ENCODE measurements at places on chromosomes 6 and 20.
A peak's percentile ranks its signal among the peaks of the same experiment; 100 is the strongest.

- no peak for DNase-seq
Observed at GRCh38 chr20:4509825-4510522, 211.7 kb upstream of the PRND start.

DNA sequence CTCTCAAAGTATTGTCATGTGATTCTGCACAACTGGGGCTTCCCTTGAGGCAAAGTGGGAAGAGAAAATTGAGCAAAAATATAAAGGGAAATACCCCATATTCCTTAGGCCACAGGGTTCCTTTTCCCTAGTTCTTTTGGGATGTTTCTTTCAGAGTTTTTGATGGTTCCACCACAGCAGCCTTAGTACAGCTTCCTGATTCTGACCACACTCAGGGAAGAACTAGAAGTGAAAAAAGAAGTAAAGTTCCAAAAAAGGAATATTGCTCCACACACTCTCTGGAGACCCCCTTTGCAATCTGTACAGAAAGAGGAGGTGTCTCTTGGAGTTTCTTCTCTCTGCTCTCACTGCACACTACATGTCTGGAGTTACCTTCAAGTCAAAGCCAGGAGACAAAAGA, 27.9 kb upstream of the HLA-DQA2 start:
- DNase-seq: no peak

GRCh38 chr6:135281227-135281626, 100.1 kb downstream of the MYB start:
- no peak for DNase-seq

DNA sequence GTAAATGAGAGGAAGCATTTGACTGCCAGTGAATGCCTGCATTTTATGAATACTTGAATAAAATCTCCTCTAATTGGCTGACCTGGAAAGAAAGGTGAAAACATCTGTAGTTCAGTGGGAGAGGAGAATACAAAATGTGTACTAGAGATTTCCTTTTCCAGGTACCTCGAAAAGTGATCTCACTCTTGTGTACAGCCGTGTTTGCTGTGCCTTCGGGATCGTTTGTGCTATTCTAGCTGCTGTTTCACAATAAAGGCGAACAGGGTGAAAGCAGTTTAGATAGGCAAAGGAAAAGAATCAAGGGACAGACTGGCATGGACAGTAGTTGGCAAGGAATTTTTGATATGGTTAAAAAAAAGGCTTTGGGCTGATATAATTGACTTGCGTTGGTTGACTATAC, 112.3 kb downstream of the ARID1B start:
- no peak for DNase-seq

GRCh38 chr6:71402096-71402495, 113.5 kb downstream of the OGFRL1 start:
- DNase-seq: no peak

DNA sequence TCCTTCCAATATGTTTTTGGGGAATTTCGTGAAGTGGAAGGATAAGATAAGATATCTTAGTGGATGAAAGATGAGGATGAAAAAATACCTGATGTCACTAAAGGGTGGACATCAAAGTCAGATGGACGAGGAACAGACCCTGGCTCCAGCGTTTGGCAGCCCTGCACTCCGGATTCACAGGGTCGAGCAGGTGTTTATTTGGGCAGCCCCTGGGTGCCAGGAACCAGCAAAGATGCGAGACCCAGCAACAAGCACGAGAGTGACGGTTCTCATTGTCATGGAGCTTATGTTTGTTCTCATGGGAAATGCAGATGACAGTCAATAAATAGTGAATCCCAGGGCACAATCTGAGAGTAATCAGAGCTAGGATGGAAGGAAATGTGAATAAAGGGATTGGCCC, 131.1 kb downstream of the PHACTR3 start:
- DNase-seq: no peak

DNA sequence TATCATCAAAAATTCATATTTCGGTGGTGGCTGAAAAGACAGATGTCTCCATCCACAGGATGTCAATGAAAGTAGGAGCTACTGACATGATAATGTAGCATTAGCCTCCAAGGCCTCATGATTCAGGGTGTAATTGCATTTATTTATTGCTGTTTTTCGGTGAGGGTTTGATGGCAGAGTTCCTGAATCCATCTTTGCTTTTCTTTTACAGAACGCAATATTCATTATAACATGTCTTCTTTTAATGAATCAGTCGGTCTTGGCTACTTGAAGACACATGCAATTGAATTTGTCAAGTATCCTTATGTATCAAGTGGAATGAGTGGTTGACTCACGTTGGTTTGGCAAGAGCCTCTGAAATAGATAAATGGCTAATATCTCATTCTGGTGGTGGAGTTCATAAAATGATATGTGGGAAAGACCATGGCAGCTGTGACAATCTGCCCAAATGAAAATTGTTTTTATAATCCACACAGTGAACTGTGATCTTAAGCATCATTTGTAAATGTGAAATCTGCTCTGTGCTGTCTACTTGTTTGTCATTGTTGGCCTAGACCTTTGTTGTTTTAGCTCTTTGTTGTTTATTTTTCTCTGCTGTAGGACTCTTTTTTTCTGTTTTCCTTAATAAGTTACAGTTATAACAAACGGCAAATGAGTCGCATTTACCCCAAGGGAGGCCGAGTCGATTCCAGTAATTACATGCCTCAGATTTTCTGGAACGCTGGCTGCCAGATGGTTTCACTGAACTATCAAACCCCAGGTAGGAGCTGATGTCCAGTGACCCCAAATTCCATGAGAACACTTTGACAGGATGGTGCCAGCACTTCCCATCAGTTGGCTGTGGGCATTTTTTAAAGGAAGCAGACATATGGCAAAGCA, 105.7 kb upstream of the LAMP5 start:
- peak; percentile 12 for DNase-seq

DNA sequence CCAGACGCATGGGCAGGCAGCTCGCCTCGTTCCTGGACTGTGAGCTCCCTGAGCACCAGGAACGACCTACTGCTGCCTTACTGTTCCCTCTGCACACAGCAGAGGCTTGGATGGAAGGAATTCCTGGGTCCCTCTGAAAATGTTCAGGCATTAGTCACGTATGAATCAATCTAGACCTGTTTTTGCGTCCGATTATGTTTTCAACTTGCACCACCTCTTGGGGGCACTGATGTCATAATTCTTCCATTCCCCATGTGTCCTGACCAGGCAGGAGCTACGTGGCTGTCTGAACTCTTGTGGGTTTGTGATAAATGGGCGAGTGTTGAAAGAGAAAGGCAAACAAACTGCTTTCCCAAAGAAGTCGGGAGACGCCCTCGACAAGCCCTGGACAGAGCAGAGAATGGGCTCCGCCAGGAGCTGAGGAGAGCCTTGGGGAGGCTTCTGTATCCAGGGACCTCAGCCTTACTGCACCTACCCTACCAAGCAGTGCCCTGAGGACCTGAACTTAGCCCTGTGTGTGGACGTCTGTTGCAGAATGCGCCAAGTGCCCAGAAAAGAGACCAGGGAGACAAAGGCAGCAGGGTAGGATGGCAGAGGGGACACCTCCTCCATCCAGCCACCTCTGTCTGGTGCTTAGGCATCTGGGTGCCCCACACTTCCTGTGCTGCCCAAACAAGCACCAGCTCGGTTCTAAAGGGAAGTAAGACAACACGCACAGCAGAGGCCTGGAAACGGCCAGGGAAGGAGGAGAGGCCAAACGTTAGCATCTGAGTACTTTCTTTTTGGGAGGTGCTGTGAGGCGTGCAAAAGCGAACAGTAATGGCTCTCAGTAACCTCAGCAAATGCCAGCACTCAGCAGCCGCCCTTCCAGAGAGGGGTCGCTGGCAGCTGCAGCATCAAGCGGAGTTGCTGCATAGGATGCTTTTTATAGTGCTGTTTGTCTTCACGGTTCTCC, 124.2 kb downstream of the LY86 start:
- DNase-seq: no peak

DNA sequence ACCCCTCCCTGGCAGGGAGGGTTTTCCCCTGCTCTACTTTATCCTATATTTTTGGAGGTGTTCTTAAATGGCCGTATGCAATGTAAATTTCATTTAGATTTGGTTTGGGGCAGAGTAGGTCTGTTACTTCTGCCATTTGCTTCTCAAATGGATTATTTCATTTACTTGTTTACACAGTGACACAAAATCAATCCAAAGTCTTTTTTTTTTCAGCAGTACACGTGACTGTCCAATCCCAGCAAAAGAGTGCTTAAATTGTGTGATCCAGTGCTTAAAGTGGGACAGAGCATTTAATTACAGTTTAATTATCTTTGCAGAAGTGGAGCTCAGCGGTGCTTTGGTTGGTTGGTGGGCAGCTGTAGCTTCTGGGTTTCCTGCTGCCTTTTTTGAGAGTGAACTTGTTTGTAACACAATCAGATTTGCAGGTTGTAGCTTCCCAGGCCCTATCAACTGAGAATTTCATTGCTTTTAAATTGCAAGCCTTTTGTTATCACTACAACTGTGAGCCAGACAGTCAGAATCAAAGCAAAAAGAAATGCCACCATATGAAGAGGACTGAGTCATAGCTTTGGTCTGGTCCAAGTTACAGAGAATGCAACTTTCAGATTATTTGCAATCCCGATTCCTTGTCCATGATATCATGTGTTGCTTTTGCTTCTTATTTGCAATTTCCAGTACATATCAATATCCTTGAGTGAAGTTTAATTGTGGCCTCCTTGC, 216.9 kb downstream of the DOK5 start:
- no peak for DNase-seq

DNA sequence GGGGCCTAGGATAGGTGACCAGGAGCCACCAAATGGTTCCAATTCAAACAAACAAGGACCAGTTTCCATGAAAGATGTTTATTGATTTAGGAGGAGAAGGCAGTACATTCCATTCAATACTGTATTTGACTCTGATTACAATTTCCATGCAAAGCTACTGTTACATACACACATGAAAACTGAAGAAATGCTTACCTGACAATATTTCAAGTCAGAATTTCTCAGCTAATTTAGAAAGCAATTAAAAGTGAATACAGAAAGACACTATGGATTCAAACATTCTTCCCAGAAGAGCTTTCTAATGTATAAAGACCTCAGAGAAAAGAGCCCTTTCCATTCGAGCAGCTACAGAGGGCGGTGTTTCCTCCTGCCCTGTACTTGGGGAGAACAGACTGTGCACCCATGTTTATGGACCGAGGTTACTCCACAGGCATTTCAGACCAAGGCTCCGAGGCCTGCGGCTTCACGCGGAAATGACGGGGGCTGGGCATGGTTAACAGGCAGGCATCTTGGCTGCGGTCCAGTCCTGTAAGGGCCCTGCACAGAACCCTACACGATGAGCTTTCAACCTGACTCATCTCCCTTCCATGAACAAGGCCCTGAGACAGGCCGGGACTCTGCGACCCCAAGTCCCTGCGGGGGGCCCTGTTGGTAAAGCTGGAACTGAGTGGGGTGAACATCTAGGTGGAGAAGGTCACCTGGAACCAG, 25.7 kb upstream of the TCFL5 start:
- peak; percentile 53 for DNase-seq

DNA sequence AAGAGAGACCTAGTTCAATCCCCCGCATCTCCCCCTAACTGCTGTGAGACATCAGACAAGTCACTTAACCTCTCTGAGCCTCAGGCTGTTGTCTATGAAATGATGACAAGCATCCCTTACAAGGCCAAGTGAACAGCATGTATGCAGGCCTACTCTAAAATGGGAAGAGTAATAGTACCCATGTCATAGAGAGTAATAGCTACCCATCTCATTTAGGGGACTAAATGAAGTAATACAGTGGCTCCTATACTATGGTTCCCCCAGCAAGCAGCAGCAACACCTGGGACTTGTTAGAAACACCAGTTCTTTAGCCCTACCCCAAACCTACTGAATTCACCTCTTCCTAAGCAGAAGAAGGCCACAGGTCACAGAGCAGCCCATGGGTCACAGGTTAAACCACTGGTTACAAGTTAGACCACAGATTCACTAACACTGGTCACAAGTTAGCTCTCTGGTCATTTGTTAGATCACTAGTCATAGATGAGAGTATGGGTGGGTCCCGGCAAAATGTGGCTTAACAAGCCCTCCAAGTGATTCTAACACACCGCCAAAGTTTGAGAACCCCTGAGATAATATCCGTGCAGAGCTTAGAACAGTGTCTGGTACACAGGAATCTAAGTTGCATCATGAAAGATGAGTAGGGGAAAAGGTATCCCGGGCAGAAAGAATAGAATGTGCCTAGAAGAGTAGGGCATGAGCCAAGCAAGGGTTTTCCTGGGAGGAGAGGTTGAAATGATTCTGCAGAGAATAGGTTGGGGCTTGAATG, 1.4 kb downstream of the DEFB124 start:
- no peak for DNase-seq

- DNase-seq: no peak
Observed at GRCh38 chr6:137754366-137754765, 112.7 kb upstream of the TNFAIP3 start.

DNA sequence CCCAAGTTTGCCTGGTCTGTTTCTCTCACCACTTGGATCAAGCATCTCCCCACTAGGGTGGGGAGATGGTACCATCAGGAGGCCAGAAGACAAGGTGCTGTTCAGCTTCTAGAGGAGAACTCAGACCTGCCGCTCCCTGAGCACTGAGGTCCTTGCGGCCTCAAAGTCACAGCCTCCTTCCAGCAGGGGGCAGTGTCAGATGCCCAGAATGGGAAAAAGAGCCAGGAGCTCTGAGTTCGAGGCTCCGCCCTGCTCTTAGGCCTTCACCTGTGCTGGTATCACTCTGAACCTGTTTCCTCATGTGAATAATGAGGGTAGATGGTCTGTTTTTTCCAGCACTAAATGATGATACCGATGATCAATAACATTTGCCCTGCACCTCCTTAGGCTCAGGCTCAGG, 68.7 kb downstream of the TOX2 start:
- DNase-seq: no peak

DNA sequence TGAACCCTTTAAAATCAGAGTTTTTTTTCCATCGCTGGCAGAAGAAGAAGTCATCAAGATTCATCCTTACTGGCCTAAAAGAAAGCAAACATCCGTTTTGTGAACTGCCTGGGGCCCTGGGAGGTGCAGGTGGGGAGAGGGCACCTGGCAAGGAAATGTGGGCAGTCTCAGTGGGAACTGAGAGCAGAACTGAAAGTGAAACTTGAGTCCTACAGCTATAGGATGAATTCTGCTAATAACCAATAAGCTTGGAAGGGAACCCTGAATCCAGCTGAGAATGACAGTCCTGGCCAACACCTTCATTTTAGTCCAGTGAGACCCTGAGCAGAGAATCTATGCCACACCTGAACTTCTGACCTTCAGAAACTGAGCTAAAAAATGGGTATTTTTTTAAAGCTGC, 130.1 kb upstream of the ASCC3 start:
- no peak for DNase-seq

GRCh38 chr6:135182071-135183001, 1.2 kb downstream of the MYB start:
- no peak for DNase-seq

- DNase-seq: no peak
Observed at GRCh38 chr20:1273366-1273765, 7.3 kb downstream of the SNPH start.

GRCh38 chr6:44074439-44074812, 52.8 kb downstream of the MRPL14 start:
- peak; percentile 64 for DNase-seq

GRCh38 chr6:86937219-86938079, at the start of gene HTR1E:
HTR1E (plus strand) TSS chr6:86937528; CDS start chr6:87015335, 77,807 bp downstream.
- DNase-seq: no peak

All from fibroblast of the conjunctiva (primary cell).